Choroid plexus epithelial cell (primary cell): ENCODE measurements at places on chromosomes 7 and 10.

DNA sequence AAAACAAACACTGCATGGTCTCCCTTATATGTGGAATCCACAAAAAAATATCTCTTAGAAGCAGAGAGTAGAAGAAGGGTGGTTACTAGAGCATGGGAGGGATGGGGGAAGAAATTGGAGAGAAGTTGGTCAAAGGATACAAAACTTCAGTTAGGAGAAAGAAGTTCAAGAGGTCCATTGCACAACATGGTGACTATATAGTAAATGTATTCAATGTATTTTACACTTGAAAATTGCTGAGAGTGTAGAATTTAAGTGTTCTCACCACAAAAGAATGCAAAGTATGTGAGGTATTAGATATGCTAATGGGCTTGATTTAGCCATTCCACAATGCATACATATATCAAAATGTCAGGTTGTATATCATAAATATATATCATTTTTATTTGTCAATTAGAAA, 232.0 kb upstream of the CELF2 start:
- DNase-seq = peak; percentile 83

GRCh38 chr7:51279391-51280023, 37.1 kb downstream of the COBL start:
- no peak for DNase-seq

DNA sequence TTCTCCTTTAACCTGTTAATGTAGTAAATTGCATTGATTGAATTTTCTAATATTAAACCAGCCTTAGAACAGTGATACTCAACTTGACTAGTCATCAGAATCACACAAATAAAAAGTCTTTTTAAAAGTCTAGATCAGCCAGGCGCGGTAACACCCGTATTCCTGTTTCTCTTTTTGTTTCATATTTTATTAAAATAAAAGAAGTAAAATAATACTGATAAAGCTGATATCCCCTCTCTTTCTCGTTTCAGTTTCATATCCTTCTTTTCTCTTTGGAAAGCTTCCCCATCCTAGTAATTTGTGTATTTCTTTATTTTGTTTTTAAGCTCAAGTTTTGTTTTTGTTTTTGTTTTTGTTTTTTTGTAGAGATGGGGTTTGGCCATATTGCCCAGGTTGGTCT, 9.3 kb downstream of the SMO start:
- no peak for DNase-seq

GRCh38 chr10:5977471-5978229, at the start of gene IL15RA:
IL15RA (minus strand) TSS chr10:5977543; CDS start chr10:5977492, 51 bp downstream.
- peak; percentile 51 for DNase-seq

GRCh38 chr10:130742941-130743675, 568.4 kb downstream of the TCERG1L start:
- DNase-seq = no peak

- no peak for DNase-seq
Measured at GRCh38 chr7:45007571-45008328, 7.7 kb downstream of the CCM2 start.

GRCh38 chr7:143258831-143259230, 4.4 kb upstream of the GSTK1 start:
- peak; percentile 65 for DNase-seq

DNA sequence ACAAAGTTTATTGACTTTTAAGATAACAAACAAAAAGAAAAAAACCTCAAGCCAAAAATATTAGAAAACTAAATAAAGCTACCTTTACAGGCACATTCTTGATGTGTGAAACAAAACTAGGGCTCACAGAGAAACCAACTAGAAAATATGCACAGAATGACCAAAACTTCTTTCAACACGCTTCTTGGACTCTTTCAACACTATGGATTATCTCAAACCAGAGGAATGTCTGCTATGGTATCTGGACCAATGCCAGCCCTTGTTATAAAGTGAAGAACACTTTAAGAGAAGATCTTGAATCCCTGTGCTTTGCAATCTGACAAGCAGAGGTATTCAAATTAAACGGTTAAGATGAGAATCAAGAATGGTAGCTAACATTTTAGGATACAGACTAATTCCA, 76.6 kb downstream of the DNAJC1 start:
- DNase-seq = peak; percentile 98

DNA sequence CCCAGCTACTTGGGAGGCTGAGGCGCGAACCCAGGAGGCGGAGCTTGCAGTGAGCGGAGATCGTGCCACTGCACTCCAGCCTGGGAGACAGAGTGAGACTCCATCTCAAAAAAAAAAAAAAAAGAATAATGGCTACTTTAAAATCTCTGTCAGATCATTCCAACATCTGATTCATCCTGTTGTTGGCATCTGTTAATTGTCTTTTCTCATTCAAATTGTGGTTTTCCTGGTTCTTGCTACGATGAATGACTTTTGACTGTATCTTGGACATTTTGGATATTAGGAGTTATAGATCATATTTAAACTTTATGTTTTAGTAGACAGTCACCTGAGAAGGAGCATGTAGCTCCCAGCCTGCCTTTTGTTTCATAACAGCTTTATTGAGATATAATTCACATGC, 8.5 kb downstream of the TPST1 start:
- no peak for DNase-seq

- no peak for DNase-seq
Measured at GRCh38 chr7:32037650-32038198, 32.5 kb downstream of the PDE1C start.

DNA sequence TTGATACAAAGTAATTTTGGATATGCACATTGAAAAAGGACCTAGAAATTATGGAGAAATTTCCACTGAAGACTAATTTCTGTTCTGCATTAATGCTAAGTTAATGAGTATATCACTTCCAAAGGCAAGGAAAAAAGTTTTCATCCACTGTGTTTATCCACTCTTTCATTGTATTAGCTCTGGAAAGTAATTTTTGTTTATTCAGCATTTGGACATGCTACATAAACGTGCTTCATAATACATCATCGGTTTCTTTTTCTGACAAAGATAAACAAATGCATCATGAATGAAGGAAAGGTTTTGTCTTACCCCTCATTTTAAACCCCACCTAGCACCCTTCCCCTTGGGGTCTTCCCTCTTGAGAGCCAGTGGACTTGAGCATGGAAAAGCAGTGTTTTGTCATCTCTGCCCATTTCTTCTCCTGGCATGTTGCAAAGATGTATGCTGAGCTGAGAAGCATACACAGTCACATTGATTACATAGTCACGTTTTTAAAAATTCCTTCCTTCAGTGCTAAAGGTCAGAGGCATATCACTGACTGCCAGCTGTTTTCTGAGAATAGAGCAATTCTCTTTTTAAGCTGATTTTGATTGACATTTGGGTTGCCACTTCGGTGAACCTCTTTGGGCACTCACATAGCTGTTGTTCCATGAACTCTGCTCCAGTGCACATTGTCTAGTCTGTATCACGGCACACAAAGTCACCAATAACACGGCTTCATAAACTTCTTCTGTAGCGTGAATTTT, 65.9 kb upstream of the C7orf33 start:
- no peak for DNase-seq

- DNase-seq = peak; percentile 92
Measured at GRCh38 chr7:2558629-2559282, at the start of gene IQCE. IQCE (plus strand) TSS chr7:2558979; CDS start chr7:2559182, 203 bp downstream.

DNA sequence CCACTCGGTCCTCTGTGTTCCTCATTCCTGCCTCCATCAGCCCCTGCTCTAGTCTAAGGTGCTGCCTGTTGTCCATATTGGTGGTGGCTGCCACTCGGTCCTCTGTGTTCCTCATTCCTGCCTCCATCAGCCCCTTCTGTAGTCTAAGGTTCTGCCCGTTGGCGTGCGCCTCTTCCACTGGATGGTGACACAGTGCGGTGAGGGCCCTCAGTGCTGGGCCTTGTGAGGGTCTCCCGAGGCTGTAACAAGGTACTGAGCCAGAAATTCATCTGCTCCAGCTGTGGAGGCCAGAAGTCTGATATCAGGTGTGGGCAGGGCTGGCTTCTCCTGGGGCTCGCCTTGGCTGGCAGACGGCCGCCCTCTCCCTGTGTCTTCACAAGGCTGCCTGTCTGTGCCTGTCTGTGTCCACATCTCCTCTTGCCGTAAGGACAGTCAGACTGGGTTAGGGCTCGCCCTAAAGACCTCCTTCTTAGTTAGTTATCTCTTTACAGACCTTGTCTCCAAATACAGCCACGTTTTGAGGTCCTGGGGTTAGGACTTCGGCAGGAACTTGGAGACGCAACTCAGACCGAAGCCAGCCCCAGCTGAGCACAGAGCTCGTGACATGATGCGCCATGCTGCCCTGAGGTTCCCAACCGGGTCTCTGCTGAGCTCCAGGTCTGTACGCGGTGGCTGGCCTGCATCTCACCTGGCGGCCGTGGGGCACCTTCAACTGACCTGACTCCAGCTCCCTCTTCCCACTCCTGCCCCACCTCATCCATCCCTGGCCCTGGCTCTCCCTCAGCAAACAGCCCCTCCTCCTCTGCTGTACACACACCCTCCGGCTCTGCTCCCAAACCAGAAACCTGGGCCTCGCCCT, 181.4 kb upstream of the SHH start:
- no peak for DNase-seq

DNA sequence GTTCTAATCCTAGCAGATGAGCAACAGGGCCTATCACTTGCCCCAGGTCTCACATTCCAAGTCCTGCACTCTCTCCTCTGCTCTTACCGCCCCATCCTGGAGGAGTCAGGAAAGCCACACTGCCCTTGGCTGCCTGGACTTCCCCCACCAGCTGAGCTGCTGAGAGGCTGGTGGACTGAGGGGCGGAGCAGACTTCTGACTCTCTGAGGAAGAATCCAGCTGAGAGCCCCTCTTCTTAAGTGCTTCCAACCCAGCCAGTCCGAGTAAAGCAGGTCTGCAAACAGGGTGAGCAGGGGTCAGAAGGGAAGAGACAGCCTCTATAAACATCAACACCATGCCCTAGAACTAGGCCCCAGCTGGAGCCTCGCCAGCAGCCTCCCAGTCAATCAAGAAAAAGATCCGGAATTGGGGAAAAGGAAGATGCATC, 92.4 kb upstream of the TMEM72 start:
- DNase-seq = peak; percentile 81

GRCh38 chr7:517774-518629, 1.6 kb downstream of the PDGFA start:
- peak; percentile 78 for DNase-seq

DNA sequence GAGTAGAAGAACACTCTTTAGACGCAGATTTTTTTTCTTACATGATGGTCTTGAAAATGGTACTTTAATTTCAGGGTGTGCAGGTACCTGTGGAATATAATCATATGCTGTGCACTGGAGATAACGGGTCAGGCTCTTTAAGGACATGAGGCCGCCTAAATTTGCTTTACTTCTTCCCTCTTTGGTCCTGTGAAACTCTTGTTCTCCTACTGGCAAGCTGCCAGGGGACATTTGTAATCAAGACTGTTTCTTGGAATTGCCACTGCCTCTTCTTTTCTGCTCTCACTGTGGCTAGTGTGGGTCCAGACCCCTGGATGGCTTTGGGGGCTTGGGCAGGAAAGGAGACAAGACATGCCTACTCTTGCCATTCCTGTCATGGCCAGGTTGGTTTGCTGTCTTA, 146.0 kb downstream of the SND1 start:
- peak; percentile 47 for DNase-seq

GRCh38 chr10:104322416-104322782, 15.9 kb downstream of the ITPRIP start:
- peak; percentile 8 for DNase-seq

GRCh38 chr7:46389146-46389545, 468.1 kb upstream of the IGFBP3 start:
- no peak for DNase-seq

DNA sequence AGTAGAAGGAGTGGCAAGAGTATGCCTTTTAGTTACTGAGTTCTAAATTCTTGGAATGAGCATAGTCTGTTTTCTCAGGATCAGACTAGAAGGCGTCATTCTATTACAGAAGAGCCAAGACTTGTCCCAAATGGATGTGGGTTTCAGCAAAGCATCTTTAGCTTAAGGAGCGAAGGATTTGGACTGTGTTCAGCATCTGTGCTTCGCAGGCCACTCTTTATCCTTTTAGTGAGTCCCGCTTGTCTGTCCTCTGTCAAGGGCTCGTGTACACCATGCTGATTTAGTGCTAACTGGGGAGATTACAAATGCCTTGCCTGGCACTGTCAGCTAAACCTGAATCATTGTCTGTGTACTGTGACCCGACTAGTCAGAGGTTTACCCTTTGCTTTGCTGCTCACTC, 465.7 kb downstream of the AUTS2 start:
- no peak for DNase-seq
